ENCODE measurements at places on chromosomes 3 and 15.

GRCh38 chr3:31670136-31670535 lies 137.4 kb downstream of the STT3B start:
- no peak for DNase-seq

DNA sequence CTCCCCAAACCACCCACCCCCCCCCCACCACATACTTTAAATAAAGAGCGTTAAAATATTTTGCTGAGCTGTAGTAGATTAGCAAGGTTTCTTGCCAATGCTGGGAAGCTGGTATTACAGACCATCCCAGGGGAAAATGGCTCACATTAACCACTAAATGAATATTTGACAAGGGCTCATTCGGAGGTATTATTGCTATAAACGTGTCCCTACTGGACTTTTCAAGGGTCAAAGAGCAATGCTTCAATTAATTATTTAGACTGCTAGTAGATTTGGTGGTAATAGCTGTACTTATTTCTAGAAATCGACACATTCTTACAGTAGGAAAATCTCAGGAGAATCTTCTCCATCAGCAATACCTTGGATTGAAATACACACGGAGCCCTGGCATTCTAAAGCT lies 5.2 kb downstream of the SOX2 start:
- DNase-seq, result no peak

GRCh38 chr15:75823860-75824613 lies 19.2 kb upstream of the UBE2Q2 start:
- DNase-seq, result no peak

DNA sequence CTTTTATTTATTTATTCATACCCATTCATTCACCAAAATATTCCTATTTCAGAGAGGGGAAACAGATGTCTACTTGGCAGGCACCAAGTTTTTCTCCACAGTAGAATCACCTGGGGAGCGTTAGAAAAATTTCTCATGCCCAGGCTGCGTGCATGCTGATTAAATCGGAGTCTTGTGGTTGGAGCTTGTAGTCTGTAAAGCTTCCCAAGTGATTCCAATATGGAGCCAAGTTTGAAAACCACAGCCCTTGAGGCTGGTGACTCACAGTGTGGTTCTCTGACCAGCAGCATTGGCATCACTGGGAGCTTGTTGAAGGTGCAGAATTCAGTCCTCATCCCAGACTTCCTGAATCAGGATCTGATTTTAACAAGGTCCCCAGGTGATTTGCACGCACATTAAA lies 49.7 kb downstream of the PDHB start:
- peak; percentile 99 for DNase-seq

GRCh38 chr15:69476704-69477473 lies 24.3 kb downstream of the RPLP1 start:
- DNase-seq, result no peak

GRCh38 chr3:5347486-5347885 lies 160.0 kb downstream of the EDEM1 start:
- DNase-seq, result no peak

GRCh38 chr3:185046603-185047002 lies 106.3 kb downstream of the C3orf70 start:
- no peak for DNase-seq

- peak; percentile 54 for DNase-seq
Observed at GRCh38 chr3:146280864-146281263, 30.0 kb upstream of the PLSCR4 start.

GRCh38 chr3:37096288-37096687 lies 78.1 kb downstream of the LRRFIP2 start:
- peak; percentile 72 for DNase-seq

GRCh38 chr15:92153620-92154019 lies 240.1 kb upstream of the ST8SIA2 start:
- DNase-seq, result no peak

DNA sequence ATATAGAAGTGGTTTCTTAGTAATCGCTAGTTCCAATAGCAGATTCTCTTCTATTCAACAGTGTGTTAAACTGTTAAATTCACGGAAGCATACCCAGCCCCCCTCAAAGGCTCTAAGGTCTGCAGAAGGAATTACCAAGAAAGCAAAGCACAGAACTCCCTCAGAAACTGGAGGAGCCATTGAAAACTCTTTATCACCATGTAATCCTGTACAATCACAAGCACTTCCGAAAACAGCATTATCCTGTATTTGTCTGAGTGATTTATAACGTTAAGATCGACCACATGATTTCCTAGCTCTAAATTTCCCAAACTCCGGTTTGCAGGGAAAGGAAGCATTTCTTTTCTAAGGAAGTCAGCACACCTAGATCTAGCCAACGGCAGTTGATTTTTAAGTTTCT lies 20.0 kb downstream of the MYO1E start:
- DNase-seq, result no peak

DNA sequence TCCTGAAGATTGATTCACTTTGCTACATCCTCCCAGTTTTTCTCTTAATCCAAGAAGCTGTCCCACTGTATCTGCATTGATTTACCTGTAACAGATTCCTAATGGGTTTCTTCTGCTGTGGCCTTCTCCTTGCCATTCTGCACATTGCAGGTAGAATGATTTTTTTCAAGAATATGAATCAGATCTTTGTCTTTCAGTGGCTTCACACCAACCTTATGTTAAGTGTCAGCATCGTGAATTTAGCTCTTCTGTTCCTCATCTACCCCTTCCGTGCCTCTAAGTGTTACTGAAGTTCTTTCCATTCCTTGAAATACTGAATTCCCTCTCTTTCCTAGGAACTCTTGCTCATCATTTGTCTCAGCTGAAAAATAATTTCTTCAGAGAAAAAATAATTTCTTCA lies 7.5 kb downstream of the SENP5 start:
- DNase-seq, result no peak

DNA sequence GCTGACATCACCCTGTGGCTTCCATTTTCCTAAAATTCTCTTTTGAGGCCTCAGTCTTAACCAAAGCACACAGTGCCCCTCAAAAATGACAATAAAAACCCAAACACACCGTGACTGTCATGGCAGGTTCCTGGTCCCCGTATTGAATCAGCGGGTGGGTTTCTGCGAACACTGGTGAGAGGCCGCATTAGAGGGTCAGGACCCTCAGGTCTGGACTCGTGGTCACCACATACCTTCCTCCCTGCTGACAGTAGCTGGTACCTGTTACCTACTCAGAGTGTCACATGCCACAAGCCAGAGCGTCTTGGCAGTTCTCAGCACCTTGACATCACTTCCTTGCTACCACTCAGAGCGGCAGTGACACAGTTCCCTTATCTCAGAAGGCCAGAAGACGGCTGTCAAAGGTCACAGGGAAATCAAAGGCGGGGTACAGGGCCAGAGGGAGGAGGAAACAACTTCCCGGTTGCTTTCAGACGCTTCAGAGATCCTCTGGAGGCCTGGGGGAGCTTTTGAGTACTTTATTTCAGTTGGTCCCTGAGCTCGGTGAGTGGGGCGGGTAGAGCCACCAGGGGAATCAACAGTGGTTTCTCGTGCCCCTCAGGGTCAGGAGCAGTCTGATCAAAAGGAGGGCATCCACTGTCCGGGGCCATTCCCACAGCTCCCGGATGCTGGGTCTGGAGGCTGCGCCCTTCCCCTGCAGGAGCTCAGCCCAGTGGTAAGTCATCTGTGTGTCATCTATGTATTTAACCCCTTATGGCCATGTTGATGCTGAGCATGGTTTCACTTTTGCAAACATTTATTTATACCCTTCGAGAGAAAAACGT lies at the start of the genes CCR5AS and CCRL2:
CCR5AS (minus strand) TSS at position 279 of the 824 bp plus-strand sequence.
CCRL2 (plus strand) TSS at position 472 of the 824 bp plus-strand sequence. CDS start 821 bp downstream, outside the sequence.
- DNase-seq, result peak; percentile 66

All from GM23248 (cell line).